ENCODE measurements at places on chromosomes 12 and 14. TPM values are rescaled to one million over a fixed set of nuclear protein-coding genes. Genes with fewer than 3 reads are reported as not detected.

DNA sequence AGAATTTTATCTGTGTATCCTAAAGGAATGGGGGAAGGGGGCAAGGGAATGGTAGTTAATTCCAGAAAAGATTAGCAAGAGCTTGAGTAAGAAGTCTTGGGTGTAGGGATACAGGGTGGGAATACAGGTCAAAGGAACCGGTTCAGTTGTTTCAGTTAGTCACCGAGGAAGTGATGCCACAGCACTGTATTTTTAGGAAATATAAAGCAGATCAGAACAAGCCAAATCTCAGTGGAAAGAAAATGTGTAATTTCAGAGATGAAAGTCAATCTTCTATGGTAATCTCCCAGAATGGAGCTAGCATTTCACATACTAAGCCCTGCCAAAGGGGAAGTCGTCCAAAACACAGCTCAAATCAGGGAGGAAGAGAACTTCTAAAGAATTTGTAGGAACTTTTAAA is 4.7 kb upstream of the TUBA1C start:
- peaks cover 12% of the 10 kb centered on the region for H3K4me1 ChIP-seq
- peak overlapping the region; percentile 50 for H3K27ac ChIP-seq
- H3K27me3 ChIP-seq: no peaks in the 10 kb centered on the region
- DNase-seq: peak; percentile 57

- H3K4me1 ChIP-seq: peaks cover 19% of the 10 kb centered on the region
- peak overlapping the region; percentile 95 for H3K27ac ChIP-seq
- H3K27me3 ChIP-seq: no peaks in the 10 kb centered on the region
- DNase-seq: no peak
- peaks cover 6% of the 10 kb centered on the region for H3K36me3 ChIP-seq
Measured at GRCh38 chr12:12717586-12718380, 615 bp downstream of the CDKN1B start.

The EIF2B2 gene
- total RNA-seq: 30.2 TPM

- H3K27me3 ChIP-seq: no peaks in the 10 kb centered on the region
- H3K4me3 ChIP-seq: no peak overlapping the region
- H3K4me1 ChIP-seq: peaks cover 4% of the 10 kb centered on the region
- no peak overlapping the region for H3K27ac ChIP-seq
- H3K36me3 ChIP-seq: peaks cover 12% of the 10 kb centered on the region
Measured at GRCh38 chr14:103727313-103727980, 11.8 kb downstream of the ZFYVE21 start.

DNA sequence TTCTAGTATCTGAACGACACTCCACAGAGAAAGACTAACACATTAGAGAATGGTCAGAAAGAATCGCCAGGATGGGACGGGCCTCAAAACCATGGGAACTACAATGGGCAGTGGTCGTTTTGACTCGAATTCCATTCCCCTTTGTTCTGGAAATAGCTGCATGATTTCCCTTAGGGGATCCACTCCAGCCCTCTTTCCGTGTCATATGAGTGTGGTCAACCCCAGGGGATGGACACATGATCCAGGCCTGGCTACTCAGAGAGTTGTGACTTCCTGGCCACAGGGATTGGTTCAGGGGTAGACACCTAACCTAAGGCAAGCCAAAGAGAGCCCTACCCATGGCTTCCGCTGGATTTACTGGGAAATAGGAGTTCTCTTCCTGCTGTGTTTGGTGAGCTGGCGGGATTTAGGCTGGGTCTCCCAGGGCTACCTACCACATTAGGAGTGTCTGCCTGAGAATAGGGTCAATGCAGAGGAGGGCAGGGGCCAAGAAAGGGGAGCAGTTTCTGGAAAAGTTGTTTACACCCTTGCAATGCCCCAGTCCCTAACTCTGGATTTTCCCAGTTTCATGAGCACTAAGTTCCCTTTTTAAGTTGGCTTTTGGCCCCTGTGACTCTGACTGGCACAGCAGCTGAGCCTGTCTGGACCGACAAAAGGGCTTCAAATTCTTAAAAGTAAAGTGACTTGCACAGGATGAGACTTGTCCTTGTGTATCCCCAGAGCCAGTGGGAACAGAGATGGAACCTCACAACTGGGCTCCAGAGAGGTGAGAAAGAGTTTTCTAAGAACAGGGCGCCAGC is 28.1 kb upstream of the GPATCH2L start:
- H3K27ac ChIP-seq: no peak overlapping the region
- no peak for DNase-seq
- no peaks in the 10 kb centered on the region for H3K36me3 ChIP-seq
- no peaks in the 10 kb centered on the region for H3K4me1 ChIP-seq

The SAV1 gene
- 46.9 TPM for total RNA-seq

DNA sequence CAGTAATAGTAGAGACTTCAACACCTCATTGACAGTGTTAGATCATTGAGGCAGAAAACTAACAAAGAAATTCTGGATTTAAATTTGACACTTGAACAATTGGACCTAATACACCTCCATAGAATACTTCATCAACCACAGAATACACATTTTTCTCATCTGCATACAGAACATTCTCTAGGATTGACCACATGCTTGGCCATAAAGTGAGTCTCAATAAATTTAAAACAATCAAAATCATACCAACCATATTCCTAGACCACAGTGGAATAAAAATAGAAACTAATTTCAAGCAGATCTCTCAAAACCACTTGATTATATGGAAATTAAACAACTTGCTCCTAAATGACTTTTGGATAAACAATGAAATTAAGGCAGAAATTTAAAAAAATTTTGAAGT is 82.3 kb downstream of the SLC38A4 start:
- H3K4me3 ChIP-seq: no peak overlapping the region
- H3K36me3 ChIP-seq: no peaks in the 10 kb centered on the region
- DNase-seq: no peak
- H3K27ac ChIP-seq: no peak overlapping the region
- no peaks in the 10 kb centered on the region for H3K27me3 ChIP-seq

GRCh38 chr12:89838833-89839232 is 130.2 kb upstream of the ATP2B1 start:
- H3K4me1 ChIP-seq: no peaks in the 10 kb centered on the region
- H3K36me3 ChIP-seq: no peaks in the 10 kb centered on the region
- no peak for DNase-seq

The KIF26A gene
- total RNA-seq: 2.0 TPM

The TGM1 gene
- total RNA-seq: 0.83 TPM

- H3K27ac ChIP-seq: no peak overlapping the region
- no peaks in the 10 kb centered on the region for H3K4me1 ChIP-seq
- H3K36me3 ChIP-seq: no peaks in the 10 kb centered on the region
- no peaks in the 10 kb centered on the region for H3K27me3 ChIP-seq
- no peak overlapping the region for H3K4me3 ChIP-seq
- no peak for DNase-seq
Measured at GRCh38 chr14:54706769-54707168, 139.8 kb downstream of the SAMD4A start.

- no peak overlapping the region for H3K27ac ChIP-seq
- no peaks in the 10 kb centered on the region for H3K36me3 ChIP-seq
- no peaks in the 10 kb centered on the region for H3K27me3 ChIP-seq
- no peak overlapping the region for H3K4me3 ChIP-seq
- no peaks in the 10 kb centered on the region for H3K4me1 ChIP-seq
Measured at GRCh38 chr12:122116707-122117535, 38.4 kb downstream of the MLXIP start.

The C12orf54 gene
- not detected for total RNA-seq

The FOXG1 gene
- total RNA-seq: not detected

The ABCB9 gene
- 6.3 TPM for total RNA-seq

DNA sequence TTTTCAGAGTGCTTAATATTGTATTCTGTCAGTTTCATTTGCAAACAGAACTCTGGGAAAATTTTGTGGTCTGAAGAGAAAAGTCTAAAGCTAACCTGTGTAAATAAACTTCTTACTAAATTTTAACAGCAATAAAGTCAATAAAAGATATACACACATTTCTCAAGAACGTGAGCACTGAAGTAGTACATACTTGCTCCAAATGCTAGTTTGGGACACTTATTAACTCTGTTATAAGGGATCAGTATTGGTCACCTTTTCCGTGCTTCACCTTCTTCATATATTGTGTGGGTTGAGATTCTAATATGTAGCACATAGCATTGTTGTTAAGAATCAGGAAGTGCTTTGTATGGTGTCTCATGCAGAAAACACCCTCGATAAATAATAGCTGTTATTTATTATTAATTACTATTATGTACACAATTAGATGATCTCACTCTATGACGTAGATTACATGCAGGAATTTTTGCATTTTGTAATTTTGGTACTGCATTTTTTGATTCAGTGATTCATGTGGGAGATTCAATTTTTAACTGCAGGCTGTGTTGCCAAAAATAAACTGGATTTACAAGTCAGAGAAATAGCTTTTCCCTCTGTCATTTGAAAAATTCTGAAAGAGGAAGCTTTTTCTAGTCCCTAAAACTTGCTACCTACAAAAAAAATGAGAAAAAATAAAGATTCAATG is 300.9 kb downstream of the ACSS3 start:
- no peaks in the 10 kb centered on the region for H3K4me1 ChIP-seq
- H3K36me3 ChIP-seq: no peaks in the 10 kb centered on the region
- DNase-seq: peak; percentile 27
- H3K27me3 ChIP-seq: no peaks in the 10 kb centered on the region

DNA sequence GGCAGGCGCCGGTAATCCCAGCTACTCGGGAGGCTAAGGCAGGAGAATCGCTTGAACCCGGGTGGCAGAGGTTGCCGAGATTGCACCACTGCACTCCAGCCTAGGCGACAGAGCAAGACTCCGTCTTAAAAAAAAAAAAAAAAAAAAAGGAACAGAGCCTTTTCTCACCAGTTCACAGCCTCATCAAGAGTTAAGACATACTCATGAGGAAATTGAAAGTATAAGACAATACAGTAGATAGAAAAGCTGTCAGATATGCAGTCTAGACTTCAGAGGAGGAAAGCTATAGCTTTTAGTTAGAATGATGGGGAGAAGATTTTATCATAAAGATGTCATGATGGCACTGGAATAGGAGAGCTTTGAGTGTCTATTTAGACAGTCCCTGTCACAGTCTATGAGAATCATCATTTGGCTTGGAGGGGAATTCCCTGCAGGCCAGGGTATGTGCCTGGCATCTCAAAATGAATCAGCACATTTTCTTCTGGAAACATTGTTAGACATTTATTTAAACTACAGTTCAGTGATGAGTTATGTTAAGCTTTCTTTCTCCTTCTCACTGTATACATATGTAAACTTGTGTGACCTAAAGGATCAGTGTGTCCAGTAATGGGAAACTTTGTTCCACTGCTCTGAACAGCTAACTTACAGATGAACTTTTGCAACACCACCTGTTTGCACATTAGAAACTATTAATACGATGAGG is 2.9 kb upstream of the RAB35 start:
- no peaks in the 10 kb centered on the region for H3K36me3 ChIP-seq
- H3K4me1 ChIP-seq: peaks cover 5% of the 10 kb centered on the region
- peak overlapping the region; percentile 32 for H3K27ac ChIP-seq
- H3K4me3 ChIP-seq: no peak overlapping the region
- H3K27me3 ChIP-seq: no peaks in the 10 kb centered on the region
- DNase-seq: peak; percentile 33

- no peaks in the 10 kb centered on the region for H3K36me3 ChIP-seq
- no peak overlapping the region for H3K27ac ChIP-seq
- peak; percentile 60 for DNase-seq
- no peaks in the 10 kb centered on the region for H3K4me1 ChIP-seq
Measured at GRCh38 chr12:30985814-30986452, 59.4 kb downstream of the TSPAN11 start.

DNA sequence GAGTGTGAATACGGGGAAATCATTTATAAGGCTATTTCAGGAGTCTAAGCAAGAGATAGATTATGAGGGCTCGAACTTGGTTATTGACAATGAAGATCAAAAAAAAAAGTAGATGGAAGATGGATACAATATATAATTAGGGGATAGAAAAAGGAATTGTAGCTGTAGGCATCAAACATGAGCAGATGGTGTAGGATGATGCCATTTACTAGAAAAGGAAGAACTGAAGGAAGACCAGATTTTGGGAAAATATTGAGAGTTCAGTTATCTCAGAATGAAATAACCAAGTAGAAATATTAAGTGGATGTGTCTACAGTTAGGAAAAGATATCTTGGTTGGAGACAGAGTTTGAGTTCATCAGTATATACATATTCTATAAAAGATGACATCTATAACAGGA is 109.6 kb downstream of the CNTN1 start:
- no peak overlapping the region for H3K4me3 ChIP-seq
- DNase-seq: no peak
- H3K36me3 ChIP-seq: no peaks in the 10 kb centered on the region

Data from fibroblast of lung (primary cell).